ENCODE measurements at places on chromosomes 7 and 10.

DNA sequence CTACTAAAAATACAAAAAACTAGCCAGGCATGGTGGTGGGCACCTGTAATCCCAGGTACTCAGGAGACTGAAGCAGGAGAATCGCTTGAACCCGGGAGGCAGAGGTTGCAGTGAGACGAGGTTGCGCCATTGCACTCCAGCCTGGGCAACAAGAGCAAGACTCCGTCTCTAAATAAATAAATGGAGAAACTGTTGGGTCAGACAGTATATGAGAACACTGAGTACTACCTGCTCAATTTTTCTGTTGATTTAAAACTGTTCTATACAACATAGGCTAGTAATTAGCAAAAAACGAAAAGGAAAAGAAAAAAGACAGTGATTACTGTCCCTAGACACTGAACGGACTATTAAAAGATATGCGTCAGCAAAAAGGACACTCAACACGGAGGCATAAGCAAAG lies 26.7 kb downstream of the GFRA1 start:
- no peak for DNase-seq

DNA sequence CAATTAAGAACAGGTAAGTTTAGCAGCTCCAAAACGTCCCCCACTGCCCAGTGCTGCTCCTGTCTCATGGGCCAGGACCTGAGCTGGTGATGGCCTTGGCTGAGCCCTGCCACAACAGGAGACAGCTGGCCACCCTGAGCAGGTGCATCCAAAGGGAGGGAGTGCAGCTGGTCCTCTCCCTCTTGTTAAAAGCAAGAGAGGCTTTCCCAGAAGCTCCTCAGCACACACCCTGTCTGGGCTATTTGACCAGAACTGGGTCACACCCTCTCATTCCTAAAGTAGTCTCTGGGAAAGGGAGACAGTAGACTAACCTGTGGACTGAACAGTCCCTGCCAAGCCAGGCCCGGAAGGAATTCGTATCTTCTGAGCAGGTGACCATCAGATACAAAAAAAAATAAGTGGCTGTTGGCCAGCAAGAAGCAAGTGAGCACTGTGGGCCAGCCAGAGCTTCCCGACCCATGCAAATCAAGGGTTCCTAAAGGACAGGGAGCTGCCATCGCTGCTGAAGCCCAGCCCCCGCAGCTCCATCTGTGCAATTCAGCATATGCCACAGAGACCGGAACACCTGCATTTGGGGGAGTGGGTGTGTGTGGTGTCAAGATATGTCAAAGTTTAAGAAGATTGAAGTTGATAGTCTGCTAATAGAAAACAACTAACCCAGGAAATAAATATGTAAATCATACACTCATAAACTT lies 2.1 kb upstream of the TMEM72 start:
- DNase-seq: no peak

DNA sequence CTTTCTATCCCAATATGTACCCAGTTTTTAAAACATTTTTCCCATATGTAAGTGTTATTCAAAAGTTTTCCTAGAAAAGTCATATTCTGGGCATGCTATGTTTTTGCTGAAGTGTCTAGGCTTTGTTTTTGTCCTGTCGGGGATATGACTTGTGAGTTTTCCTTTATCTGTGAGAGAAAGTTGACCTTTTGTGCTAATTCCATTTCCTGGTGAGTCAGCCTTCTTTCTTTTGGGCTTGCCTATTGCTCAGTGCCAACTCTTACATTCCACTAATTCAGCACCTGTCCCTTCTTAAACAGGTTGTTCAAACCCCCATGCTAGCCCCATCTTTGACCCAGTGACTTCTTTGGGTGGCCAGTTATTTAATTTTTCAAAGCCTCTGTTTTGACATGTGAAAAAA lies 146.2 kb downstream of the AHR start:
- no peak for DNase-seq

- no peak for DNase-seq
Observed at GRCh38 chr10:49645871-49646870, 32.3 kb downstream of the CHAT start.

GRCh38 chr10:93299606-93300287 lies 182.4 kb downstream of the MYOF start:
- DNase-seq: no peak

- DNase-seq: no peak
Observed at GRCh38 chr10:71694039-71694501, 25.5 kb downstream of the C10orf105 start.

DNA sequence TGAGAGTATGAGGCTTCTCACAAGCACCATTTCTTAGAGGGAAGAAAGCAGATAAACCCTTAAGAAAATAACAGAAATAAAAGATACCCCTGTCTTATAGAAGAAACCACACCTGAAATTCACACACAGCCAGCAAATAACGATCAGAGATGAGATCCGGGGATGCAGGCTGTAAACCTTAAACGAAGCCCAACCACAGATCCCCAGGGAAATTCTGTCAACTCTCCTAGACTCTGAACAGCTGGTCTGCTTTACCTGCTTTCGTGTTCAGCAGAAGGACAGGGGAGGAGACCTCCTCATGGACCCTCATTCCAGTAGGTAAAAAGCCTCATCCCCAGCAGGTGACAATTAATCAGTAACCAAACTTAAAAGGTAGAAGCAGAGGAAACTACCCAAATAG lies 45.0 kb downstream of the VOPP1 start:
- no peak for DNase-seq

DNA sequence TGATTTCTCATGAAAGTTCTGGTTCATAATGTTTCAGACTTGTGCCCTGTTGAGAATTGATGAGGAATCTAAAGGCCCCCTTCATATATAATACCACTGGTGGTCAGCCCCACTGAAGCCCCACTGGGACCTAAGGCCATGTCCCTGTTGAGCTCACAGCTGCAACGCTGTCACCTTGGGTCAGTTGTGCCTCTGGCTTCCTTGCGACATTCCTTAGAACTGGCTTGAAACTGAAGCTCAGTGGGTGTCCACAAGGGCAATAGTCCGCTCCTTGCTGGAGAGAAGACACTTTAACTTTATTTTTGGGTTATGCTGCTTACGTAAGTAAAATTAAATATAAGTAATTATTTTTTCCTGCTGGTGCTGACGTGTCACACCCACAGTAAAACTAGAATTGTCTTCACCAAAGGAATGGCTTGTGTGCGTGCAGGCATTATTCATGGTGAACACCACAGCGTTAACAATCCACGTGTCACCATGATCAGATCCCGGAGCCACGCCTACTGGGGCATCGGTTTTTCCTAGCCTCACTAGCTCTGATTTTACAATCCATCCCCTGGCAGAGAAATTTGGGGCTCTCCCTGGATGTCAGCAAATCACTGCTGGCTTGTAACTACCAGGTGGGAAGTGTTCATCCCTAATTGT lies 66.5 kb downstream of the BICC1 start:
- no peak for DNase-seq

GRCh38 chr7:44308596-44309270 lies 16.7 kb downstream of the CAMK2B start:
- DNase-seq: no peak

- DNase-seq: no peak
Observed at GRCh38 chr7:74094224-74095101, 10.9 kb downstream of the LIMK1 start.

DNA sequence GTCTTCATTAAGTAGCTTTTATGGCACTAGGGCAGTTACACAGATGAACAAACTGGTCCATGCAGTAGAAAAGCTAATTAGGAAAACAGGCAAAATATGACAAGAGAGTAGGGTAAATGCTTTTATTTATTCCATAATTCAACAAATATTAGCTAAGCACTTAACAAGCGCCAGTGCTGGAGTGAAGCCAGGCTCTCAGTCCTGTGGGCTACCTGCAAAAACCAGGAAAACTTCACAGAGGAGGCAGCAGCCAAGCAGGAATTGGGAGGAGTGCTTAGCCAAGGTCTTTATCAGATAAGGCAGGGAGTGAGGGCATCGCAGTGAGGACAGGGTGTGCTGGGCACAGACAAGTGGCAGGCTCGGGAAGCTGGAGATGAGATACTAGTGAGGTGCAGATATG lies 4.9 kb upstream of the KAT6B start:
- DNase-seq: no peak

DNA sequence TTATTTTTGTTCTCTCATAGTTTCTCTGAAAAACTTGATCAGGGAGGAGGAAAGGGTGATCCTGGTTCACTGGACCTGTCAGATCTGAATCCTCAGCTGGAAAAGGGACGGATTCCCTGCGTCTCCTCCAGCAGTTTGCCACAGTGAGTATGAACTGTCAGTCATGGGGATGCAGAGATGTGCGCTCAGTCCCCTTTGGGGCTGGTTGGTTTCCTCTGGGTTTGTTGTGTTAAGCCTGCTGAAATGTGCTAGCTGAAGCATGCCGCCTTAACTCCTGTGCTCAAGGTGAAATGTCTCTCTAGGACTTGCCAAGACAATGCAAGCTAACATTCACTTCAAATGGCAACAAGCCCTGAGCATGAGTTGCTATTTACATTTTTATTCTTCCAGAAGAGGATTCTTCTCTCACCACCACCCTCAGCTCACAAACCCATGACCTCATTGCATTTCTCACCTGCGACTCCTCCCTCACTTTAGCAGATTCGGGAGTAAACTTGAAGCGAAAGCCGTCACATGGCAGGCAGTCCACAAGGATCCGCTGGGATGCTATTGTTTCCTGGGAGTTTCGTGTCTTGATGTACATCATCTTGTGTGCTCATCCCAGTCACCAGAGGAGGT lies 192.9 kb upstream of the FZD8 start:
- no peak for DNase-seq

DNA sequence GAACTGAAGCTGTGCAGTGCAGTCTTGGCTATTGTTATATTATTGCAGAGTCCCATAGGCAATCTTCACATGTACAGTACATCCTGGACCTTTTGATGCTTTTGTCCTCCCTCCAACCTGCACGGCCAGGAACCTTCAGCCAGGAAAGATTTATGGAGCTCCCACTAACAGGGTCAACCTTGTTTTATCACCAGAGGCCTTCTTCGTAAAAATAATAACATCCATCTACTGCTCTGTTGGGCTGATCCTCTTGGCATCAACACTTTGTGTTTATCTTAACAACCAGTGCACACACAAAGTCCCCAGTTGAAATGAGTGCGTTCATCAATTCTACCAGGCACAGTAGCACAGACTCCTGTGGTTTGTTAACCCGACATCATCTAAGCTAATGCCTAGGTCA lies 72.4 kb downstream of the AGMO start:
- no peak for DNase-seq

DNA sequence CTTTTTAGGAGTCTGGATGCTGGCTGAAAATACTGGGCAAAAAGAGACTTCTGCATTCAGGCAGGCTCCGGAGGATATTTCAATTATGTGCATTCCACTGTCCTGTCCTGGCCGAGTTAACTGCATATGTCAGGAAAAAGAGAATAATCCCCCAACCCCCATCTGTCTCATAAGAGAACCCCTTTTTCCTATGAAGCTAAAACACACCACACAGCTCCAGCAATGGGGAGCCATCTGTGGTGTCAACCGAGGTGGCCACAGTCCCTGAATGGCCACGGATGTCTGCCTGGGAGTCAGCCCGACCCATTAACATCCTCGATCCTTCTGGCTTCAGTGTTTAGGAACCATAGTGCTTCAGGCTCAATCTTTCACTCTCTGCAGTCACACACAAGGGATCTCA lies 70.4 kb downstream of the RSU1 start:
- no peak for DNase-seq

GRCh38 chr10:73772281-73773151 lies 9.3 kb upstream of the CHCHD1 start:
- DNase-seq: peak; percentile 92

- DNase-seq: no peak
Observed at GRCh38 chr7:81688622-81689411, 81.0 kb downstream of the HGF start.

GRCh38 chr7:147809786-147810185 lies 780.8 kb upstream of the C7orf33 start:
- no peak for DNase-seq

DNA sequence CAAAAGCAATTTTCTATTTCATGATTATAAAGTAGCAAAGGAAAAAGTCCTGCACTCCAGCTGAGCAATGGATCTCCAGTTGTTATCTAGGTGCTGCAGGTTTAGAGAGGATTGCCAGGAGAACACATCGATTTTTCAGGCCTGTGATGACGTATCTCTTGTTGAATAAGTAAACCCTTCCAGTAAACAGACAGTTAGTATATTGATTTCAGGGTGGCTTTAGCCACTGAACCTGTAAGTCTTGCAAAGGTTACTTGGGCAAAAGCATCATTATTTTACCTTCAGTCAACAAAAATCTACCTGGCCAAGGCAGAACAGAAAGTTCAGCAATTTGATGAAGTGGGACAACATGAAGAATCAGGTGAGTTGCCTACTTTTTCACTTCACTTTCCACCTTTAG lies 12.3 kb downstream of the EGFR start:
- no peak for DNase-seq

GRCh38 chr10:24246365-24246764 lies 37.4 kb downstream of the KIAA1217 start:
- no peak for DNase-seq
